Psoas muscle (tissue), 8 donors: ENCODE measurements at places on chromosomes 4 and X. TPM values are rescaled to one million over a fixed set of nuclear protein-coding genes. Genes with fewer than 3 reads are reported as not detected.

Gene PPEF1
- total RNA-seq = 0.36 TPM

Gene GPRASP2
- total RNA-seq = 3.3 TPM

Gene ATP10D
- total RNA-seq = 6.1 TPM

Gene HMGB3
- total RNA-seq = 17.5 TPM

Gene SMIM43
- not detected for total RNA-seq

Gene GRPEL1
- 54.6 TPM for total RNA-seq

Gene CPE
- 12.2 TPM for total RNA-seq

Gene IQCM
- not detected for total RNA-seq
